ENCODE measurements at places on chromosomes 16 and 17.

DNA sequence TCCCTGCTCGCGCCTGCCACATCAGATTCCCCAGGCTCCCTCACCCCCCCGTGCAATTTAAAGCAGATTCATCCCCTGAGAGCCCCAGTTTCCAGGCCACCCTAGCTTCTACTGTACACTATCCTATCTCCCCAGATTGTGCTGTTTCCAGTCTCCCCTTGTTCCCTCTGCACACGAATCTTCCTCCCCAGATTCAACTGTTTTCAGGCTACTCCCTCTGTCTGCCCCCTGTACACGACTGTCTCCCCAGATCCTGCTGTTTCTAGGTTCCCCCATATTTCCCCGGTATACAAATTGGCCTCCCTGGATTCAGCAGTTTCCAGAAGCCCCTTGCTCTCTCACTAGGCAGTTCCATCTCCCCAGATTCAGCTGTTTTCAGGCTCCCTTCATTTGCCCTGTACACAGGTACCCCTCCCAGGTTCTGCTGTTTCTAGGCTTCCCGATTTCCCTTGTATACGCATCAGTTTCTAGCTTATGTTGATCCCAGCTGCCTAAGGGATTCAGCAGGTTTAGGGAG lies 22.9 kb downstream of the COPZ2 start:
- no peak for DNase-seq

- DNase-seq = no peak
These were observed 1178.3 kb downstream of the CDH11 start for GRCh38 chr16:63943566-63943965.

- DNase-seq = no peak
These were observed 8.0 kb downstream of the HS3ST3A1 start for GRCh38 chr17:13593757-13594156.

DNA sequence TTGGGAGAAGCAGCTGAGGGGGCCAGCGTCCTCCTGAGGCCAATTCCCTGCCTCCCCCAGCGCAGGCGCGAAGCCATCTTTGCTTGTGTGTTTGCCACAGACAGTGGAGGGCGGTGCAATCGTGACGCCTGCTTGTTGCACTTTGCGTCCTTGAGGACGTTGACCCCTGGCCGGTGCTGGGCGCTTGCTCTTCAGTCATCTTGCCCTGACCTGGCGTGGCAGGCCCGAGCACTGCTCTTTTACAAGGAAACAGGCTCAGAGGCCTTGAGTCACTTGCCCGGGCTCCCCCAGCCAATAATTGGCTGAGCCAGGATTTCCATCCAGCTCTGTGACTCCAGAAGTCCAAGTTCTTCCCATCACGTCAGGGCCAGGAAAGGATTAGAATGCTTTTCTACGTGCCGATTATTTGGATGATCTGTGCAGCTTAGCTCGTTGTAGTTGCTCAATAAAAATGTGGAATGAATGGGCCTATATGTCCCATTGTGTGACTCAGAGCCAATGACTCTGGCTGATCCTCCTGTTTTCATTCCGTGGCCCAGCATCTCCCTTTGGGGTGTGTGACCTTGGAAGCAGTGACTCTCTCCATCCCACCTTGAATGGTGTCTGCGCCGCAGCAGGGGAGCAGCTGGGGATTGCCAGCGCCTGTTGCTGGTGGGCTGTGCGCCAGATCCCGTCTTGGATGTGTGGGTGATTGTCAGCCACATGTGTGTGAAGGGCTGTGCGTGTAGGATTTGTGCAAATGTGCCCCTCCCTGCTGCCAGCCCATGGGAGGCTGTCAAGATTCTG lies 214.1 kb downstream of the SEC14L1 start:
- DNase-seq = no peak

DNA sequence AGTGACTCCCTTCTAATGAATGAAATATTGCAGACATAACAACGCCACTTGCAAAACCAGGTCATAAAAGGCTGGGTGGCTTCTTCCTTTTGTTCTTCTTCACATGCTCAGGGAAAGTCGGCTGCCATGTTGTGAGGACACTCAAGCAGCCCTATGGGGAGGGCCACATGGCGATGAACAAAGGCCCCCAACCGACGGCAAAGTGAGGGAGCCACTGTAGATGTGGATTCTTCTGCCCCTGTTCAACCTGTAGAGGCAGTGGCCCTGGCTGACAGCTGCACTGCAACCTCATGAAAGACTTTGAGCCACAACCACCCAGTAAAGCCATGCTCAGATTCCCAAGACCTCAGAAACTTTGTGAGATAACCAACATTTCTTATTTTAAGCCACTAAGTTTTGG lies 203.5 kb upstream of the TNRC6C start:
- DNase-seq = no peak

DNA sequence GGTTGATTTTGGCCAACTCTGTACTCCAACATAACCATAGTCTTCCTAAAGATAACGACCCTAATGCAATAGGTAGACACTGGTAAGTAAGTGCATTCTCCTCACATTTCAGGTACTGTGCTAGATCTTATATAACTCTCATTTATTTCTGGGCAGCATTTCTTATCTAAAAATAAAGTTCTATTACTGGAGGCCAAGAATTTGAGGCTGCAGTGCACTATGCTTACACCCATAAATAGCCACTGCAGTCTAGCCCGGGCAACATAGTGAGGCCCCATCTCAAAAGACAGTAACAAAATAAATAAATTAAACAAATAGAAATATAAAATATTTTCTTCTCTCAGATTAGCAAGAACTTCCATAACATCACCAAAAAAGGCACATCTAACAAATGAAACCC lies 12.7 kb downstream of the CLEC3A start:
- DNase-seq = no peak
